DMS79 treated with DMSO at 0.1 percent for 48 hours (cell line): ENCODE measurements at places on chromosomes 1 and 21.

DNA sequence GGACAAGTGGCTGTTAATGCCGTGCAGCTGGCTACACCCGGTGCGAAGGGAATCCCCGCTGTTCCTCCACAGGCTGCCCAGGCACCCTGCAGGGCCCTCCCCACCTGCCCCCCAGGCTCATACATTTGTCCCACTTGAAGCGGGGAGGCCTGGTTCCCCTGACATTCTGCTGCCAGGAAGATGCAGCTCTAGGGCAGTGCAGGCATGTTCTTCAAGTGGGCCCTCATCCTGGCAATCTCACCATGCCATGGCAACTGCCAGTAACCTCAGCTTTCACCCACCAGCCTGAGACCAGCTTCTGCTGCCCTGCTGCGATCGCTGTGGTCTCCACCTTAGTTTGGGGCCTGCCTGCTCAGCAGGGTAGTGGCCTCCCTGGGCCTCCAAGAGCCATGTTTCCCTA, 151.9 kb upstream of the COL6A1 start:
- DNase-seq: no peak

DNA sequence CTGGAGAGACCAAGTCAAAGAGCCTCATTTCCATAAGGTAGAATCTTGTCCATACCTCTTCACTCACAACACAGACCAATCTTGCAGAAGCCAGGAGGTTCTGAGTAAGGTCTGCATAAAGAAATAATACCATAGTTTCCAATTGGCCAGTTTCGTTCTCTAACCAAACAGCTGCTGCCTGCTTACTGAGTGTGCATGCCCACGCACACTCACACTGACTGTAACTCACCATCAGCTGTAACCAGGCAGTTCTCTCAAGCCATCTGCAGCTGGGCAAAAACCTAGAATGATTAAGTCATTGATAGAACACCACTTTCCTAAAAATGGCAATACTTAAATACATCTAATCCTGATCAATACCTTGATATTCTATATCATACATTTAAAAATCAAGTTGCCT, 106.6 kb upstream of the VAV3 start:
- no peak for DNase-seq

- DNase-seq: no peak
Measured at GRCh38 chr1:225866061-225866837, 15.9 kb downstream of the TMEM63A start.

DNA sequence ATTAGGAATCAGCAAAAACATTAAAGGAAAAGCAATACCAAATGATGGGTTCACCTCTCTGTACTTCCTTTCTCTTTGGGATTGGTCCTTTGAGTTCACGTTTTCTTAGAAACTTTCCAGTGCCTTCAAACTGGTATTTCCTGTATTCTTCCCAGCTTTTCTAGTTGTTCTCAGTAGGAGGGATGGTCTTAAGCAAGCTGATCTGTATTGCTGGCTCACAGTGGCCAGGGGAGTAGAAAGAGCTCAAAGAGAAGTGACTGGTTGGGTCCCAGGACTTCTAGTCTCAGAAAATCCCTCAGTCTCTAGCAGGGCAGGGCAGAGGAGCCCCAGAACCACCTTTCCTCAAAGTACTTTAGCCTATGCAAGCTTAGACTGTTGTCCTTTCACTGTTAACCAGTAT, 10.1 kb upstream of the USP24 start:
- DNase-seq: no peak

DNA sequence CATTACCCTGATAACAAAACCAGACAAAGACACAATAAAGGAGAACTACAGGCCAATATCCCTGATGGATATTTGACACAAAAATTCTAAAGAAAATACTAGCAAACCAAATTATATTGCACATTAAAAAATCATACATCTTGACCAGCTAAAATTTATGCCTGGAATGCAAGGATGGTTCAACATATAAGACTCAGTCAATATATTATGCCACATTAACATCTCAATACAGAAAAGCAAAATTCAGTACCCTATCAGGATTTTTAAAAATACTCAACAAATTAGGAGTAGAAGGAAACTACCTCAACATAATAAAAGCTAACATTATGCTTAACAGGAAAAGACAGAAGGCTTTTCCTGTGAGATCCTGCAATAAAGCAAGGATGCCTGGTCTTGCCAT, 177.1 kb downstream of the MAGI3 start:
- DNase-seq: no peak

- no peak for DNase-seq
Measured at GRCh38 chr1:185834371-185834905, 100.2 kb downstream of the HMCN1 start.

GRCh38 chr1:17569200-17570139, 30.0 kb downstream of the ARHGEF10L start:
- no peak for DNase-seq

DNA sequence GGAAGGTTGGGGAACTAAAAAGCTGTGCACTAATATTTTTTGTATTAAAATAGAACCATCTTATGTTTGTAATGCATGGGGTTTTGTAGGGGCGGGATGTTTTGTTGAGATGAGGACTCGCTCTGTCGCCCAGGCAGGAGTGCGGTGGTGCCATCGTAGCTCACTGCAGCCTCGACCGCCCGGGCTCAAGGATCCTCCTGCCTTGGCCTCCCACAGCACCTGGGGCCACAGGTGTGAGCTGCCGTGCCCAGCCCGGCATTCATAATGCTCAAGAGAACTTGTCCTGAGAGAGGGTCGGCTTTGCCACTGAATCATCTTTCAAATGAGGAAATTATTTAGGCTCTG, 3.0 kb upstream of the C1orf159 start:
- DNase-seq: no peak

GRCh38 chr1:47587891-47588582, 150.2 kb downstream of the FOXD2 start:
- no peak for DNase-seq

GRCh38 chr1:200480964-200481363, 71.1 kb upstream of the ZNF281 start:
- DNase-seq: no peak
